ENCODE measurements at places on chromosomes 7 and 10.

- DNase-seq, result no peak
Observed at GRCh38 chr7:129266181-129266580, 41.4 kb downstream of the AHCYL2 start.

- DNase-seq, result no peak
Observed at GRCh38 chr10:80351220-80351619, 5.3 kb downstream of the DYDC1 start.

DNA sequence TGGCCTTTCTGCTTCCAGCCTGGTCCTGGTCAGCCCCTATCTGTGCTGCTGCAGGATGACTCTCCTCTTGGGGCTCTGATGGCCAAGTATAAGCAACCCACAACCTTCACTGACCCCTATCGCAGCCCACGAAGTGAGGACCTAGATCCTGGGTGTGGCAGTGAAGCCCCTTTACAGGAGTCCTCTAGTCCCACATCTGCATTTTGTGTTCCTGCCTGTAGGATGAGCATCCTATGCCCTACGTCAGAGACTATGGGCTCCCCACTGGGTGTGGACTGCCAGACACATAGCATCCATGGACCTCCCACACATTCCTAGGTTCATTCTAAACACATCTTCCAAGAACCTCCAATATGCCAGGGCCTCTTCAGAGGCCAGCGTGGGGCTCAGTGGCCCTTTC is 29.0 kb downstream of the ARHGAP22 start:
- DNase-seq, result no peak

- no peak for DNase-seq
Observed at GRCh38 chr7:45390180-45390579, 184.0 kb upstream of the ADCY1 start.

GRCh38 chr7:155391414-155391813 is 66.5 kb upstream of the EN2 start:
- no peak for DNase-seq

- no peak for DNase-seq
Observed at GRCh38 chr7:158676906-158677305, 27.7 kb downstream of the NCAPG2 start.

GRCh38 chr7:13989126-13989948 is at the start of gene ETV1:
Gene ETV1 (minus strand): TSS chr7:13989666. CDS start chr7:13989052, 614 bp downstream.
- peak; percentile 3 for DNase-seq

DNA sequence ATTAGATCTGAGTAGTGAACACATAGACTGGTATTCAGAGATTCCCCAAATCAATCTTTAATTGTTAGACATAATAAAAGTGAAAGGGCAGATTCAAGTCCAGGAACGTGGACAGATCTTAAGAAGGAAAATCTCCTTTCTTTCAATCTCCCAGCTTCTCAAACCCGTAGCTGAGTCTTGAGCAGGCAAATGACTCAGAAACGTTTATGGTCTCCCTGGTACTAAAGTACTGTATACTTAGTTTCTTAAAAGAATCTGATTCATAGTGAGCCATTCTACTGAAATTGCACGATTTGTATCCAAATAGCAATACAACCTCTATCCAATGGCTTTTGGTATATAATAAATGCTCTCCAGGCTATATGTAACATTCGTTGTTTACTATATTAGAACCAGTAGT is 140.4 kb upstream of the RHEB start:
- no peak for DNase-seq

- no peak for DNase-seq
Observed at GRCh38 chr10:13382703-13383398, 34.8 kb upstream of the SEPHS1 start.

DNA sequence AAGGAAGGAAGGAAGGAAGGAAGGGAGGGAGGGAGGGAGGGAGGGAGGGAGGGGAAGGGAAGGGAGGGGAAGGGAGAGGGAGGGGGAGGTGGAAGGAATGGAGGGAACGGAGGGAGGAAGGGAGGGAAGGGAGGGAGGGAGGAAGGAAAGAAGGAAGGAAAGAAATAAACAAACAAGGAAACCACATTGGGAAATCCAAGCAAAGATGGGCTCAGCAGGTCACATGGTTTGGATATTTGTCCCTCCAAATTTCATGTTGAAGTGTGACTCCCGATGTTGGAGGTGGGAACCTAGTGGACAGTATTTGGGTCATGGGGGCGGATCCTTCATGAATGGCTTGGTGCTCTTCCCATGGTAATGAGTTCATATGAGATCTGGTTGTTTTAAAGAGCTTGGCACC is 454.6 kb upstream of the C7orf33 start:
- no peak for DNase-seq

DNA sequence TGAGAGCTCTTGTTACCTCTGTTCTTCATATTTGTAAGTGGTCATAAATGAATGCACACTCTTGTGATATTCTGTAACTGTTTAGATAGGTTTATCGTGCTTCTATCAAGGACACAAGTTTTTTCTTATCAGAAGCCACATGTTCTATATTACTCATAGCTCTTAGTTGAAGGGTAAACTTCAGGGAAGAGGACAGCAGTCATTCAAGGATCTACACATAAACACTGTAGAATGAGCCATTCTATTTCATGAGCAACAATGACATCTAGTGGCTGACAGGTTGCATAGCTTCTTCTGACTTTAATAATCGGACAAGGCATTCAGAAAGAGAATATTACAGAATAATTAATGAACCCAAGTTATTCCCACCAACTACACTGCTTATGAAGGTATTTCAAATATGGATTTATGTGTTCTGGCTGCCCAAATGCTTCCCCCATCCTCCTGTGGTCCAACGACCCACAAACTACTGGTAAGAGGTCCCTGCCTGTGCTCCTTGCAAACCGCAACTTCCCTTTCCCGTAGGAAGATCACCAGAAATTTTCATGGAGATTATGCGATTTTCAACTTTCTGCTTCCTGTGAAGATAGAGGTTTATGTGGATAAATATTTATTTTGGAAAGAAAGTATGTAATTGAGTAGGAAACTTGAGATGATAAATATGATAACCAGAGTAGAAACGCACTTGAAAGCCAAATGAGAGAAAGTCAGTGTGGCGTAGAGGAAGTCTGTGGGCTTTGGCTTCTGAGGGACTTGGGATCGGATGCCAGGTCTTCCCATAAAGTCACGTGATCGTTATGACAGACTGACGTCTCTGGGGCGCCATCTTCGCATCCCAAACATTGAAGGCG is 16.8 kb upstream of the ABCB5 start:
- no peak for DNase-seq

DNA sequence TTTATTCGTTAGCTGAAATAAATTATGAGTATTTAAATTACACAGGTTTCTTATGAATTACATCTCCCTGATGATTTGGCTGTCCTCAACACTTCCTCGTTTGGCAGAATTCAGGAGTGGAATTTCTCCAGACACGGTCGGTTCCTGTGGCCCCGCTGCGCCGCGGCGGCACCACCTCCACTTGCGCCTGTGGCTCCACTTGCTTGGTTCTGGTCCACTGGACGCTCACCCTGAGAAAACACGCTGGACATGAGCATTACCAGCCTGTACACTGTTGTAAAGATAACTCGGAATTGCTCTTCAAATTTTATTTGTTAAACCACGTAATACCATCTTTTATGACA is 85.3 kb downstream of the ZNF33B start:
- DNase-seq, result no peak

DNA sequence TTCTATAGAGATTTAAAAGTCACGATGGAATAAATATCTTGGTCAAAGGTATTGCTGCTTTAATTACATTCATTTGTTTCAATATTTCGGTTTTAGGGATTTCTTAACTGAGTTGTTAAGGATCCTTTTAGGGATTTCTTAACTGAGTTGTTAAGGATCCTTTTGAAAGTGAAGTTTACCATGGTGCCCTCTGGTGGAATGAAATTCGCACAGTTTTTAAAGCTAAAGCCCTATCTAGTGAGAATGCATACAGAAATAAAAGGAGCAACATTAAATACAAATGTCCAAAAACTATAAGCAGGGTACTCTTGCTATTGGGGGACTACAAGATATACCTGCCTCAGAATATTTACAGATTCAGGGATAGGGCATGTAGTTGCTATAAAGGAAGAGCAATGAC is 193.7 kb downstream of the RNLS start:
- no peak for DNase-seq

- no peak for DNase-seq
Observed at GRCh38 chr7:41007351-41007751, 695.5 kb downstream of the INHBA start.

- peak; percentile 44 for DNase-seq
Observed at GRCh38 chr10:112461029-112461887, 14.2 kb downstream of the VTI1A start.

- no peak for DNase-seq
Observed at GRCh38 chr10:1402016-1402770, 335.1 kb downstream of the ADARB2 start.

GRCh38 chr7:99558306-99559174 is at the start of gene ZNF655:
Gene ZNF655 (plus strand): TSS chr7:99558642. CDS start chr7:99560560, 1,918 bp downstream.
- DNase-seq, result peak; percentile 90

- DNase-seq, result no peak
Observed at GRCh38 chr10:132027423-132027983, 38.2 kb upstream of the JAKMIP3 start.

DNA sequence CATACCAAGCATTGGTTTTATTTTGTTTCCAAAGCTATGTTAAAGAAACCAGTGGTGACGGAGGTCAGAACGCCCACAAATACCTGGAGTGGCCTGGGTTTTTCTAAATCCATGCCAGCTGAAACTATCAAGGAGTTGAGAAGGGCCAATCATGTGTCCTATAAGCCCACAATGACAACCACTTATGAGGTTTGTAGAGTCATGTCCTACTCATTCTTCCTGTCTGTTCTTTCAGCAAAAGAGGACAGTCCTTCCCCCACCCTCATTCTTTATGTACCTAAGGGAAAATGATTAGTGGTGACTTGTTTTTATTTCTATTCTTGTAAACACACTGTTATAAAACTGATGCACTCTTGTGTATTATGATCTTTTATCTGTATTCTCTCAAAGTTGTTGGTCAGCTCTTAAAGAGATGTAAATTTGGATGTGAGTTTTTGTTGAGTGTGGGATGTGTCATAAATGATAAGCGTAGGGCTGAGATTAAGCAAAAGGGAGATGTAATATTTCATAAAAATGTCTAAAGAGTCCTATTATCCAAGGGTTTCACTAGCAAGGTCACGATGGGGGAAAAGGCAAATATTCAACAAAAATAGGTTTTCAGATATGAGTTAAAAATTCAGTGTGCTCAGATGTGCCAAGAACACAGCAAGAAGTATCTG is 294.4 kb downstream of the BICC1 start:
- no peak for DNase-seq

- no peak for DNase-seq
Observed at GRCh38 chr10:106714734-106715555, 449.6 kb downstream of the SORCS1 start.

- DNase-seq, result no peak
Observed at GRCh38 chr10:100502926-100503494, 16.7 kb downstream of the SEC31B start.

GRCh38 chr10:31557854-31558253 is 238.8 kb downstream of the ZEB1 start:
- DNase-seq, result no peak

- no peak for DNase-seq
Observed at GRCh38 chr10:83764666-83765065, 374.6 kb upstream of the GHITM start.

DNA sequence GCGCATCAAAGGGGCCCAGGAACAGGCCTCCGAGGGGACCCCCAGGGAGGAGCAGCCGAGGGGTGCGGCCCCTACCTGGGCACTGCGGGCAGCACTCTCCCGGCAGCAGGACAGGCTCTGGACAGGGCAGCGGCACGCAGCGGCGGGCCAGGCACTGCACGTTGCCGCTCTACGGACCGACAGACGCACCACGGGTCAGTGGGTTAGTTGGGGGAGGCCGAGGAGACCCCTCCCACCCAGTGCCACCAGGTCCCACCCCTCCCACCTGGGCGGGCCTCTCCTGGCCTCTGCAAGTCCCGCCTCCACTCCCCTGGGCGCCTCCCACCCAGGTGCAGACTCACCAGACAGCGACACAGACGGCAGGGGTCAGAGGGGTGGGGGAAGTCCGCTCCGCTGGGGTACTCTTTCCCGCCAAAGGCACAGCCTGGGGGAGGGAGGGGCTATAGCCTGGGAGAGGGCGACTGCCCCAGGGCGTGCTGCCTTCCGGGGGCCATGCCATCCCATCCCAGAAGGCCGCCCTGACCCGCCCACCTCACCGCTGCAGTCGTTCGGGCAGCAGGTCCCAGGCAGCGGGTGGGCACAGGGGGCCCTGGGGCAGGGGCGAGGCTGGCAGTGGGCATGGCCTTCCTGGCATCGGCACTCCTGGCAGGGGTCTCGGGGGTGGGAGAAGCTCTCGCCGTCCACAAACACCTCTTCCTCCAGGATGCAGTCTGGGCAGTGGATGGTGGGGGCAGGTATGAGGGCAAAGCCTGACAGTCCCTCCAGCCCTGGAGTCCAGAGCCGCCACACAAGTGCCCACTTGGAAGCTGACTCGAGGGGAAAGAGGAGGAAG is 19.2 kb downstream of the KCP start:
- DNase-seq, result peak; percentile 33

- no peak for DNase-seq
Observed at GRCh38 chr10:86304436-86304835, 62.2 kb downstream of the GRID1 start.

DNA sequence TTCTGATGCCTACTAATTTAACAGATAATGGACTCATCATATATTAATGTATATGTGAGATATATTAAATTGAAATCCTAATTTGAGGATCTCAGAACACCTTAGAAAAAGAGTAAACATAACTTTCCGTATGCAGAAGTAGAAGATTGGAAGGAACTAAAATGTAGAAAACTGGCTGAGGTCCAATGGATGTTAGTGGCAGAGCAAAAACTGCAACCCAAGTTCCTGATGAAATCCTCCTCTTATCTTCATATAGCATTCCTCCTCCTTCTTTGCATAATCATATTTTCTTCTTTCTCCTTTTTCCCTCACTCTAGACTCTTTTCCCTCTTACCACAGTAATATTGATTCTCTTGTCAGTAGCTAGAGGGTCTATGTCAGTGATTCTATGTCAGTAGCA is 6.0 kb downstream of the INA start:
- no peak for DNase-seq

- DNase-seq, result no peak
Observed at GRCh38 chr7:2651847-2652735, 20.3 kb downstream of the TTYH3 start.

- DNase-seq, result no peak
Observed at GRCh38 chr7:124489925-124490324, 275.7 kb downstream of the GPR37 start.

- no peak for DNase-seq
Observed at GRCh38 chr10:75427951-75428350, 3.5 kb upstream of the LRMDA start.

DNA sequence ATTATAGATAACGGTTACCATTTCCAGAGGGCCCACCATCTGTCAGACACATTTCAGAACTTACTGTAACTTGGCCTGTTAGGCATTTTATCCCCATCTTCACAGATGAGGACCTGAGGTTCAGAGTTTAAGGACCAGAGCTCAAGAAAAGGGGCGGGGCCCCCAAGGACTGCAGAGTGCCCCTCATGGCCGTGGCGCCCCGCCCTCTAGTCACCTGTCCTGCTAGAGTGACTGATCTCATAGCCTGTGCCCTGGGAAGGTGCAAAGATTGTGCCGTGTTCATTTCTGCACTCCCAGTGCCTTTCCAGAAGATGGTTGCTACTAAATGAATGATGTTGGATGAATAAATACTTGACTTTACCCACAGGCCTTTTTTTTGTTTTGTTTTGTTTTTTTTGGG is 107.0 kb downstream of the XRCC2 start:
- no peak for DNase-seq

Data from activated naive CD4-positive, alpha-beta T cell treated with Interleukin-2 at 50 U/mL for 16 hours (primary cell).